ENCODE measurements at places on chromosomes 16 and 17.

GRCh38 chr16:75105306-75106061, 11.1 kb downstream of the LDHD start:
- no peak for DNase-seq

GRCh38 chr16:57694725-57695679, at the start of gene DRC7:
Gene DRC7, plus strand, starts transcription at chr16:57694806. Its CDS starts 3,144 bp downstream, at chr16:57697950.
- DNase-seq = peak; percentile 14

DNA sequence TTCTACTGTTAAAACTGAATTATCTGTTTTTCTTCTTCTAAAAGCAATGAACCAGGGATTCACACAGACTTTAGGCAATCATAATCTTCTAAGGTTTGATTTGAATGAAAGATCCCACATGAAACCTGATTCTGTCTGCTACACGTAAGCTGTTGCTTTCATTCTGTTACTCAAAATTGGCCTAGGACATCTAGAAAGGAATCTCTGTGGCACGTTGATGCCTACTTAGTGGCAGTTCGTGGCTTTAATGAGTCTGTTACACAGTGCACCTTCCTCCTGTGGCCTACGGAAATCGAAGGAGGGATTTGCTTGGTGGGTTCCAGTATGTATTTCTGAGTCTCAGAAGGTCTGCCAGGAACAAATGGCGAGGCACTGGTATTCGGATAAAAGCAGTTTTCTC, 489.4 kb upstream of the HSBP1 start:
- DNase-seq = no peak

- DNase-seq = no peak
Measured at GRCh38 chr16:74775255-74775654, 635 bp upstream of the FA2H start.

DNA sequence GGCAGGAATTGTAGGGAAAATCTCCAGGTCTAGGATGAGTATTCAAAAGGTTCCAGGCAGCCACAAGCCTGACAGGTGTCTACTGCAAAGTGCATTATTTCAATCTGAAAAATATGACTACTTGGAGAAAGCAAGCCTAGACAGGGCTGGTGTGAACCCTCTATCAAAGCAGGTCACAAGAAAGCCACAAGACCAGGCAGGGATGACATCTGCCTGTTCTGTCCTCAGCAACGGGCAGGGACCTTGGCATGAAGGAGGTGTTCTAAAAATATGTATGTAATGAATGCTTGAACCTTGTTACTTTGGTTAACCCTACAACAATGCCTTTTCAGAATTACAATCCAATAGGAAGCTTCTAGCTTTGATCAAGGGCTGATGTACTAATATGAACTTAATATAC, 1.2 kb upstream of the COX6A2 start:
- DNase-seq = no peak

- DNase-seq = no peak
Measured at GRCh38 chr17:82528484-82529265, 9.1 kb downstream of the FOXK2 start.

DNA sequence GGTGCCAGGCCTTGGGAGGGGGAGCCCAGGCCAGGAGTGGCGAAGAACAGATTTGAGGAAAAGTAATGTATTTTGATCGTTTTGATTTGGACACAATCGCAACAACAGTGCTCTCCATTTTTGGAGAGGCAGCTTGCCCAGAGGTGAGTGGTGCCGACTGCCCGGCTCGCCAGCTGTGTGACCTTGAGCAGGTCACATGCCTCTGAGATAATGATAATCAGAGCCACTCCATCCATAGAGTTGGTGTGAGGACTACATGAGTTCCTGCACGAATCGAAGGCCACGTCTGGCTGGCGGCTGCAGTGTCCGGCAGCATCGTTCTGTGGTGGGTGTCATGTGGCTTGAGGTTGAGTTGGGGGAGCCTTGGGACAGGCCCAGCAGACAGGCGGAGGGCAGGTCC, 20.7 kb downstream of the LLGL2 start:
- no peak for DNase-seq

DNA sequence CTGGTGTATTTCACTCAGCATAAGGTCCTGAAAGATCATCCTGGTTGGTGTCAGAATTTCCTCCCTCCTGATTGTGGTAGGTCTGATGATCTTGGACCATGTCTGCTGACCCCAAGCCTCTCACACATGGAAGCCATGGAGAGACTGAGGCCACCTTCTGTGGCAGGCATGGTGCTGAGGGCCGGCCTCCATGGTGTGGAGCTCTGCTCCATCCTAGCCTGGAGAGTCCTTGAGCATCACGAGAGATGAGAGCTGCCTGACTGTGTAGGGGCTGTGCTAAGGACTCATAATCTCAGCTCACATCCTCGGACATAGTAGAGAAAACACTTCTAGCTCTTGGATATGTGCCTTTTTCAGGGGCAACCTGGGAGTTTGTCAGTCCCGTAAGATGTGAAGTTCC, 40.6 kb downstream of the MPRIP start:
- no peak for DNase-seq

GRCh38 chr16:15033309-15033707, 22.6 kb downstream of the NTAN1 start:
- no peak for DNase-seq

- DNase-seq = no peak
Measured at GRCh38 chr17:38556239-38556638, 49.5 kb downstream of the SRCIN1 start.

DNA sequence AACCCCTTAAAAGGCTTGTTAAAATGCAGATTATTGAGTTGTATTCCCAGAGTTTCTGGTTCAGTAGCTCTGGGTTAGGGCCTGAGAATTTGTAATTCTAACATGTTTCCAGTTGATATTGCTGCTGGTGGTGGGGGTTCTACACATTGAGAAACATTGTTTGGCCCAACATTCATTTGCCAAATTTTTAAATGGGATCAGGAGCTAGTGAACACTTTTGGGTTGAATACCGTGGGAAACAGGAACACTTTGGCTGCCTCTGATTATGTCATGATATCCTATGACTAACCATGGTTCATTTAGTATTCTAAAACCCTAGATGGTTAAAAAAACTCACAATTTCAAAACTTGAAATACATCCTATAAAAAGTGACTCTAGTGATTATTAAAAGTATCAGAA, 89.3 kb downstream of the RPGRIP1L start:
- no peak for DNase-seq

GRCh38 chr17:52517176-52517575, 358.7 kb upstream of the CA10 start:
- no peak for DNase-seq

DNA sequence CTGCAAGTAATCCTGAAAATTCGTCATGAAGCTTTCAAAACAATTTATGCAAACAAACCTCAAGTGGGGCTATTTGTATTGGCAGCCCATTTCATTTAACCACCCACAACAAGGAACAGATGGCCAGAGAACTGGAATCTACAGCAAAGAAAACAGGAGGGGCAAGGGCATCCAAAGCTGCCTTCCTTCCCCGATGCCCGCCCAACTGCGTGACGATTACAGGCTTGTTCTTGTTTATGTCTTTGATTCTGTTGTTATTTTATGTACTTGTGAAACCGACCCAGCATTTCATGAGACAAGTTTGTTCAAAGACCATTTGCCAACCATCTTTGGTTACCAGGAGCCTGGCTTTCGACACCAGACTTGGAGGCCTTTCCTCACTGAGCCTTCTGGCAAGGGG, 59.1 kb upstream of the IRX6 start:
- no peak for DNase-seq

- no peak for DNase-seq
Measured at GRCh38 chr16:86961171-86961601, 356.0 kb downstream of the C16orf95 start.

DNA sequence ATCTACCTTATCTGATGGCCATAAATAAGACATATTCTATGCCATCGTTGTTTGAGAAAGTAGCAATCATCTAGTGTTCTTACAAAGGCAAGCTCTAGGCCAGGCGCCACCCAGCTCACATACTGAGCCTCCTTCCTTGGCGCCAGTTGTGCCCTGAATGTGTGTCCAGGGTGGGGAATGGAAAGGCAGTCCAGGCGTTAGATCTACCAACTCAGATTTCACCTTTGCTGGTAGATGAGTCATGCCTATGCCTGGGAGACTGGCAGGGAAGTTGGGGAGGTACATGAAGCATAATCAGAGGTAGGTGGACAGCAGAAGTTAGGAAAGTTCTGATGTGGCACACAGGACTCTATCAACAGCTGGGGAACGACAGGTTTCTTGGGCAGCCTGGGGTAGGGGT, 23.6 kb downstream of the SDR42E1 start:
- no peak for DNase-seq

DNA sequence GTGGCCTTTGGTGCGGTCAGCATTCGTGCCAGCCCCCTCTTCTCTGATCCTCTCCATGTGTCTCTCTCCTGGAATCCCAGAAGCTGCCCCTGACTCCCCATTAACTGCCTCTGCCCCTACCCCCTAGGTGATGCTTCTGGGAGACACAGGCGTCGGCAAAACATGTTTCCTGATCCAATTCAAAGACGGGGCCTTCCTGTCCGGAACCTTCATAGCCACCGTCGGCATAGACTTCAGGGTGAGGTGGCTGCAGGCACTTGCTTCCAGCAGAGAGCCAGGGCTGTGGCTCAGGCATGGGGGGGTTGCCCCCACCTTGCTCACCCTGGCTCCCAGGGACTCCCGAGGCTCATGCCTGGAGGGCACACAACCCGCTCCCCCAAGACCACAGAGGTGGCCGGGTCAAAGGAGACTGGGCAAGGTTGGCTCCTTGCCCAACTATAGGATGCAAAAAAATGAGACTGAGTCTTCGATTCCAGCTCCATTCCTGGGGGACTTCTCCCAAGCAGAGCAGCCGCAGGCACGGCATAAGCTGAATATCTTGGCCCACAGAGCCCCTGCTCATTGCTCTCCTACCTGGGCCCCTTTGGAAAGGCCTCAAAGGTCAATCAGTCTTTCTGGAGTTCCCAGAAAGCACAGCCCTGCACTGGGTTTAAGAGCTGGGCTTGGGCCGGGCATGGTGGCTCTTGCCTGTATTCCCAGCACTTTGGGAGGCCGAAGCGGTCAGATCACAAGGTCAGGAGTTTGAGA, 3.8 kb downstream of the RAB37 start:
- DNase-seq = no peak

DNA sequence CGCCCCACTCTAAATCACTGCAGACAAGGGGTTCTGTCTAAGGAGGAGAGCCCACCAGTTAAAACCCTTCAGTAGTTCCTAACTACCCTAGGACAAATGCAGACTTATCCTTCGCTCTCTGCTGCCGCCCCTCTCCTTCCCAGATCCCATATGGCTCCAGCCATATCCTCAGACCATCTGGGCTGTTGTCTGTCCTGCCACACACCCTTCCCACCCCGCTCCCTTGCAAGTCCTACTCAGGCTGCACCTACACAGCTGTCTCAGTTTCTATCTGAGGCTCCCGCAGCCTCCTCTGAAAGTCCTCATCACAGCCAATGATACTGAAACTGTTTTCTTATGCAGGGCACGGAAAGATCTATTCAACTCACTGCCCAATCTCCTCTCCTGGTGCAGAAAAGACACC, 720 bp upstream of the BCKDK start:
- DNase-seq = no peak

DNA sequence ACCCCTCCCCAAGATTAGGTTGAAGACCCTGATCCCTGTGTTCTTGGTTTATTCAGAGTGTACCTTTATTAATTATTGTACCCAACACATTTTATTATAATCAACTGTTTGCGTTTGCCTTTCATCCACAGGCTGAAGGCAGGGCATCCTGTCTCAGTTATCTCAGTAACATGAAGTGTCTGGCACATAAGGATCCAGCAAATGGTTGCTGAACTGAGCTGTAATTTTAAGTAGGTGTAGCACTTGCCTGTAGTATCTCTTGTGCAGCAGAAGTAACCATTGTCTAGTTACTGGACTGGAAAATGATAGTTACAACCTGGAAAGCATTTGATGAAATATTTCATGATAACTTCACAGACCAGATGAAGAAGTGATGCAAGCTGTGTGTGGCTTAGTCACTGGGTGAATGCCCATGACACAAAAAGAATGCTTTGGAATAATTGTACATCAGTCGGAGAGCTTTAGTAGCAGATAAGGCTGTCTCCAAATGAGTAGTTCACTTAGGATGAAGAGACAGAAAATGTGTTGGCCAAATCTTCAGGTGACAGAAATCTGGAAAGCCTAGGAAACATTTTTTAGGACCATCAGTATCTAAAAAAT, 56.6 kb downstream of the ESRP2 start:
- DNase-seq = no peak

- no peak for DNase-seq
Measured at GRCh38 chr17:67021196-67021595, 23.2 kb upstream of the CACNG1 start.

- no peak for DNase-seq
Measured at GRCh38 chr16:23615805-23616204, 19.7 kb upstream of the NDUFAB1 start.

DNA sequence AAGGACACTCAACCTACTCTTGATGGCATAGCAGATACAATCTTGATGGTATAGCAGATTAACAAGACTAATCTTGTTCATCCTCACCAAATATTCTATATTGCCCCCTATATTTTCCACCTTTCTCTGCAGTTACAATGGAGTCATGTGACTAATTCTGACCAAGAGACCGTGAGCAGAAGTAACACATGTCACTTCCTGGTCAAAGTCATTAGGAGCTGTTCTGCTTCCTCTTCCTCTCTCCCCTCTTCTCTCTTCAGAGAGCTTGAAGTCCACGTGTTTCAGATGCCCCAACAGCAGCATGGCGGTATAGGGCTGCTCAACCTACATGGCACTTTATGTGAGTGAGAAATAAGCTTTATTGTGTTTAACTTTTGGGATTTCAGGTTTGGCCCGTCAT, 55.3 kb upstream of the ERCC4 start:
- no peak for DNase-seq

DNA sequence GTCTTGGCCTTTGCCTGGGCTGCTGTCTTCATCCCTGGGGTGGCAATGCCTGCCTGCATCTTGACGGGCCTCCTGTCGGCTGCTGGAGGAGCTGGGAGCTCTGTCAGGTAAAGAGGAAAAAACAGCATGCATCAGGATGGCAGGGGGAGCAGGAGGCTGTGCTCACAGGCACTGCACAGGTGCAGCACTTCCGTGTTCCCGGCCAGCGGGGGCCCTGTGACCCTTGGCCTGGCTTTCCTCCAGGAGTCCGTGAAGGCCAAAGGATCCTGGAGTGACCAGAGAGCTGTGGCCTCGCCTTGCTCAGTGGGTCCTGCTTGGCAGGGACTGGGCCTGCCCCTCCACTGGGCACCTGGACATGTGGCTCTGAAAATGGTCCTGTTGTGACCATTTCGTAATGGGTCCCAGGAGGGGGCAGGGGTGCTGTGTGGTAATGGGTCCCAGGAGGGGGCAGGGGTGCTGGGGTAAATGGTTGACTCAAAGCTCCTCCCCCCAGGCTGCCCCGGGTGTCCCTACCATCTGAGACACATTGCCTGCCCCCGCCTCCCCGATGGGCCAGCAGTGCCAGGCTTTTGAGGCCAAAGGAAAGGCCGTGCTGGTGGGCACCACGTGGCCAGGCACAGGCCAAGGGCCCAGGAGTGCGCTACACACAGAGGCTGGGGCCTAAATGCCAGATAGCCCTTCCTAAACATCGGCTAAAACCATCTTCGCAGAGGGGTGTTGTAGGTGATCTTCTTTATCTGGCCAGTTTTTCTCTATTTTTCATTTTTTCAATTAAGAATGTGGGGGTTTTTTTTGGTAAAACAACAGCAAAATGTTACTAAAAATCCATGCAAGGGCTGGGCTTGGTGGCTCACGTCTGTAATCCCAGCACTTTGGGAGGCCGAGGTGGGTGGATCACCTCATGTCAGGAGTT, 4.0 kb upstream of the FASN start:
- DNase-seq = no peak
